ENCODE measurements at places on chromosomes 13 and 19. TPM values are rescaled to one million over a fixed set of nuclear protein-coding genes. Genes with fewer than 3 reads are reported as not detected.

C19orf73 gene
- total RNA-seq, result 2.2 TPM

BORA gene
- total RNA-seq, result 1.1 TPM

MIA gene
- 0.43 TPM for total RNA-seq

SCAMP4 gene
- total RNA-seq, result 23.9 TPM

IZUMO2 gene
- not detected for total RNA-seq

MCF2L gene
- total RNA-seq, result 14.9 TPM

RASAL3 gene
- total RNA-seq, result 1.9 TPM

GRK1 gene
- total RNA-seq, result not detected

ZNF579 gene
- total RNA-seq, result 4.5 TPM

DKKL1 gene
- total RNA-seq, result not detected

FGF22 gene
- total RNA-seq, result 0.30 TPM

CABP5 gene
- not detected for total RNA-seq

- DNase-seq, result no peak
Measured at GRCh38 chr13:113002206-113002912, 33.3 kb downstream of the MCF2L start.

DNA sequence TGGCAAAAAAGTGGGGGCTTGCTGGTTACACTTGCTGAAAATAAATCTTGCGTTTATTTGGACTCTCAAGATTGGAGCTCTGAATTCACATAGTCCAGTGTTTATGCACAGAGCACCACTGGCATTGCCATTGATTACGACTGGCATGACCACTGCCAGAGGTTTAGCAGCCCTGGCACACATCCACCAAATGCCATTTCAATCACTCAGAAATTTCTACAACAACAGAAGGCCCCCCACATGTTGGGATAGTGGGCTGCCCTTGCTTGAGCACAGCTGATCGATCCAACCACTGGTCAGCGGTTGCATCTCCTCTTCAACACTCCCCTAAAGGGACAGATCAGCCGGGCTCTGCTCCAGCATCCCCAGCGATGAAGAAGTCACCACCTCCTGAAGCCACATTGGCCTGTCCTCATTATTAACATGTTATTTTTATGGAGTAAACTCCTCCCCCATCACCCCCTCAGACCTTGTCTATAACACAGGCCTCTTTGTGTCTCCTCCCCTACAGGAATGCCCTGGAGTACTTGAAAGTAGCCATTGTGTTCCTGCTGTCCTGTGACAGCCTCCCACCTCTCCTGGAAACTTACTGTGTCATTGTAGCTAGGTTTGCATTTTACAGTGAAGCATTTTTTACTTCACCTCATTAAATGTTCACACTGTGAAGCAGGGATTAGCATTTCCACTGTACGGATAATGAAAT, 51.3 kb downstream of the CDADC1 start:
- no peak for DNase-seq

DNA sequence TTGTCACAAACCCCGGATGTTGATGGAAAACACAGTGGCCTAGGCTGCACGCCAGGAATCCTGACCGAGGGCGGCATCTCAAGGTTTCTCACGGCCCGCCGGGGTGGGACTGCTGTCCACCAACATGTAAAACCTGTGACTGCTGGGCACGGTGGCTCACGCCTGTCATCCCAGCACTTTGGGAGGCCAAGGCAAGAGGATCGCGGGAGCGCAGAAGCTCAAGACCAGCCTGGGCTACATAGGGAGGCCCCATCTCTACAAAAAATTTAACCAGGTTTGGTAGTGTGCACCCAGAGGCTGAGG, 11.2 kb downstream of the PLIN4 start:
- no peak for DNase-seq

- no peak for DNase-seq
Measured at GRCh38 chr19:30406220-30407067, 34.3 kb downstream of the ZNF536 start.

DNA sequence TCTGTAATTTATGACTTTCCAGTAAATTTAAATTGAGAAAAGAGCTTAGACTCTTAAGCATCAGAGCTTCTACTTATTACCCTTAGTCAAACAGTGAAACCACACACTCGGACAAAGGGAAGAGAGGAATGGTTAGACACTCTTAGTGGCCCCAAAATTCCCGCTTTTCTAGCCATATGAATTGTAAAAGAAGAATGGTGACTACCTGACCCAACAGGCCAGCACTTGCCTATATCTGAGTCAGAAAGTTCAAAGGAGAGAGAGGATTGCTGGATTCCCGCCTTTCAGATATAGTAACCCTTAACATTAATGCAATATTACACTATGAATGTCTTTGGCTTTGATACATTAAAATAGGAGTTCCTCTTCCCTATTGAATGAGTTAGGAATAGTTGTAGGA, 317.3 kb downstream of the PCDH17 start:
- no peak for DNase-seq

DNA sequence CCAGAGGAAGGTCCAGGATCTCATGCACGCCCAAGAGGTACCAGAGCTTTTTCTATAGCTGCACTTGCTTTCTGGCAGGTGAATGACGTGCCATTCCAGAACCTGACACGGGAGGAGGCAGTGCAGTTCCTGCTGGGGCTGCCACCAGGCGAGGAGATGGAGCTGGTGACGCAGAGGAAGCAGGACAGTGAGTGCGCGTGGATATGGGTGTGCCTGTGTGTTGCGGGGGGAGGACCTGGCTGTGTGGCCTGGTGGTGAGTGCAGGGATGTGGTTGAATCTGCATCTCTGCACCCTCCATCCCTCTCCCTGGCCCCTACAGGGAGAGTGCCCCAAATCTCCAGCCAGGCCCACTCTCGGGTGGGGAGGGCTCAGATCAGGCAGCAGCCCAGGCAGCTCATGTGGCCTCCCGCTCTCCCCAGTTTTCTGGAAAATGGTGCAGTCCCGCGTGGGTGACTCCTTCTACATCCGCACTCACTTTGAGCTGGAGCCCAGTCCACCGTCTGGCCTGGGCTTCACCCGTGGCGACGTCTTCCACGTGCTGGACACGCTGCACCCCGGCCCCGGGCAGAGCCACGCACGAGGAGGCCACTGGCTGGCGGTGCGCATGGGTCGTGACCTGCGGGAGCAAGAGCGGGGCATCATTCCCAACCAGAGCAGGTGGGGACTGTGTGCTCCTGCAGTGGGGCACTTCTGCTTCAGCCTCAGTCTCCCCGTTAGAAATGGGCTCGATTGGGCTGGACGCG, 22.8 kb downstream of the APBA3 start:
- DNase-seq, result no peak

- no peak for DNase-seq
Measured at GRCh38 chr13:77374786-77375185, 47.9 kb upstream of the MYCBP2 start.

DNA sequence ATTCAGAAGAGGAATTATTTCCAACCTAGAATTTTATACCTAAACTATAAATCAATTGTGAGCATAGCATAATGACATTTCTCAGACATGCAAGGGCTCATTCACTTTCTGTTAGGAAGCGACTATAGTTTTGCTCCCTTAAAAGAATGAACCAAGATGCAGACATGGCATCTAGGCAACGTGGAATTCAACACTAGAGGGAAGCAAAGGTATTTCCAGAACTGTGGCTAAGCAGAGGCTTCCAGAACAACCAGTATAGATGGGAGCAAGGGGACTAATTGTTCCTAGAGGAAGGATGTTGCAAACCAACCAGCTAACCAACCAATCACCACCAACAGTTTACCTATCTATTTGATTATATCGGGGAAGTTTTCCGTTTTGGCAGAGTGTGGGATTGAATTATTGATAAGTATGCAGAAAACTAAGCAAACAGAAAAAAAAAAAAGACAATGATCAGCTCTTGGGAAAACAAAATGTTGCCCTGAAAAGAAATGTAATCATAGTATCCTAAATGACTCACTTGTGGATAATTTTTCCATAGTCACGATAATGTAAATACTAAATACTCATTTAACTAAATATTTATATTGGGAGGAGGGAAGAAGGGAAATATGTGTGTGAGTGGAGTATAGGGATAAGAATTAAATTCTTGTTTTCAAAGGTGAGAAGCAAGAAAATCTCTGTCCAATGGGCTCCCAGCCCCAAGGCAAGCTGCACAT, 21.1 kb downstream of the ARL11 start:
- DNase-seq, result no peak

- DNase-seq, result no peak
Measured at GRCh38 chr19:48396824-48397176, 3.3 kb downstream of the GRIN2D start.

DNA sequence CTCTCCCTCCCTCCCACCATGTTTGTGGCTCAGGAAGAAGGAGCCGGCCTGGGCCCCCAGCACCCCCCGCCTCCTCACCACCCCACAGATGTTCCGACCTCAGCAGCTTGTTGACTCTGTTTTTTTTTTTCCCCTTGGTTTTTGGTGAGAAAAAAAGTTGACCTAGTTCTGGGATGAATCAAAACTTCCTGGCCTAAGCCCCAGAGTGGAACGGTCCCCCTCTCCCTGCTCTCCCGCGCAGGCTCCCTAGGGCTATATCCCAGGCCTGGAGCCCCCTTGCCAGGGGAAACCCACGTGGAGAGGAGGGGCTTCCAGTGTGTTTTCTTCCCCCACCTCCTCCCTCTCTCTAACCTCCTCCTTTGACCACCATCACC, 4.0 kb downstream of the COL5A3 start:
- DNase-seq, result no peak

GRCh38 chr19:29815231-29815630, 3.4 kb downstream of the CCNE1 start:
- DNase-seq, result no peak

GRCh38 chr19:51783372-51783771, 11.6 kb upstream of the FPR3 start:
- DNase-seq, result no peak

DNA sequence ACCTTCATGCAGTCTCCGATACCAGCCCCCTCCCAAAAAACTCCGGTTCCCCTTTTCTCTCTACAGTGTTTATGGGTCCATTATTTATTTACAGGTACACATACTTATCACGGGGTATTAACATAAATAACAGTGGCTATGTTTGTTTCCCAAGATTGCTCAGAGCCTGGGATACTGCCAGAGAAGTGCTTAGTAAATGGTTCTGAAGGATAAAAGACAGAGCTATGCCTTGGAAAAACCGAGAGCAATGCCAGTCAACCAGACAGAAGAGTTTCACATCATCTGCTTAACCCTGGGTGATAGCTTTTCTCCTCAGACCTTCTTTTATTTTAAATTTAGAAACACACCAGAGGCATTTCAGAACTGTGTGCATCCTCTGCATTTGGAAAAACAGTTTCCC, 61.3 kb downstream of the NUFIP1 start:
- no peak for DNase-seq

DNA sequence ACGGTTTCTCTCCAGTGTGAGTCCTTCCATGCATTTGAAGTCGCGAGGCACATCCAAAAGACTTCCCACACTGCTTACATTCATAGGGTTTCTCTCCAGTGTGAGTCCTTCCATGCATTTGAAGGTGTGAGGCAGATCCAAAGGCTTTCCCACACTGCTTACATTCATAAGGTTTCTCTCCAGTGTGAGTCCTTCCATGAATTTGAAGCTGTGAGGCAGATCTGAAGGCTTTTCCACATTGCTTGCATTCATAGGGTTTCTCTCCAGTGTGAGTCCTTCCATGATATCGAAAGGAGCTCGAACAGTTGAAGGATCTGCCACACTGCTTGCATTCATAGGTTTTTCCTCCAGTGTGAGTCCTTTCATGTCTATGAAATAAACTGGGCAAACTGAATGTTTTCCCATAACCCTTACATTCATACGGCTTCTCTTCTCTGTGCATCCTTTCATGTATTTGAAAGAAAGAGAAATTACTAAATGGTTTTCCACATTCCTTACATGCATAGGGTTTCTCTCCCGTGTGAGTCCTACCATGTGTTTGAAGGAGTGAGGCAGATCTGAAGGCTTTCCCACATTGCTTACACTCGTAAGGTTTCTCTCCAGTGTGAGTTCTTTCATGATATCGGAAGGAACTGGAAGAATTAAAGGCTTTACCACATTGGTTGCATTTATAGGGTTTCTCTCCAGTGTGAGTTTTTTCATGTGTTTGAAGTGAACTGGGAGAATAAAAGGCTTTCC, 20.3 kb downstream of the ZNF433 start:
- DNase-seq, result no peak

DNA sequence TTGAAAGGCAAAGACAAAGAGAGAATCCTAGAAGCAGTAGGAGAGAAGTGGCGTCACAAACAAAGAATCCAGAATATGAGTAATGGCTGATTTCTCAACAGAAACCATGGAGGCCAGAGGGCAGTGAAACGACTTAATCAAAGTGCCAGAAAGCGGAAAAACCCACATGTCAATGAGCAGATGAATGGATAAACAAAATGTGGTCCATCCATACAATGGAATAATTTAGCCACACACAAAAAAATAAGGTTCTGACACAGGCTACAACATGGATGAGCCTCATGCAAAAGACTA, 52.2 kb upstream of the RANBP3 start:
- DNase-seq, result no peak

DNA sequence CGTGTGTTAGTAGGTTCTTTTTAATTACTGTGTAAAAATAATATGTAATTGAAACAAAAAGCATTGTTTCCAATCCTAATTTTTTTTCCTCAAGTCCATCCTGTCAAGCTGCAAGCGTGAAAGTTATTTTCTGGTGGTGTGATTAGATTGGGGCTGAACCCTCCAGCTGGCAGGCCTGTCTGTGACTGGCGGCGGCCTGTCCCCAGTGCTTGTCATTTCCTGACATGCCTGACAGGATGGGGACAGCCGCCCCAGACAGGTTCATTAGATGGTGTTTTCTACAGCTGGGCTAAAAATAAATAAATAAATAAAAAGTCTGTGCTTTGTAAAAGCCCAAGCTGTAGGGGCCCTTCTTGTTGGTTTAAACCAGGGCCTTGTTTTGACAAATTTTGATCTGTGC, 53.7 kb upstream of the MAB21L1 start:
- DNase-seq, result no peak

DNA sequence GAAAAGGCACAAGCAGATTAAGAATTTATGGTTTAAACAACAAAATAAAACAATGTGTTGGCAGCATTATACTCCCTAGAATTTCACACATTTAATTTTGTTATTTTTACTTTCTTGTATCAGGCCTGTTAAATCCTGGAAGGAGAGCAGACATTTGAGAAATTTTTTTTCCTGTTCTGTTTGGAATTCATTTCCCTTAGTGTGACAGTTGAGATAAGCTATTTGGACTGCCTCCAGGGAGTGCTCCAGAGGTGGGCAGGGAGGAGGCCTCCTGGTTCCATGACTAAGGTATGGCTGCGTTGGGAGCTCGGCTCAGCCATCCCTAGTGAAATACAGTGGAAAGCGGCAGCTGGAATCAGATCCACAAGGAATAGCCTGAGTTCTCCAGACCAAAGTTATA, 185.7 kb downstream of the KCNRG start:
- DNase-seq, result no peak

Measured in left lobe of liver (tissue), 2 donors.